Fibroblast of gingiva (primary cell): ENCODE measurements at places on chromosomes 5 and 9.

DNA sequence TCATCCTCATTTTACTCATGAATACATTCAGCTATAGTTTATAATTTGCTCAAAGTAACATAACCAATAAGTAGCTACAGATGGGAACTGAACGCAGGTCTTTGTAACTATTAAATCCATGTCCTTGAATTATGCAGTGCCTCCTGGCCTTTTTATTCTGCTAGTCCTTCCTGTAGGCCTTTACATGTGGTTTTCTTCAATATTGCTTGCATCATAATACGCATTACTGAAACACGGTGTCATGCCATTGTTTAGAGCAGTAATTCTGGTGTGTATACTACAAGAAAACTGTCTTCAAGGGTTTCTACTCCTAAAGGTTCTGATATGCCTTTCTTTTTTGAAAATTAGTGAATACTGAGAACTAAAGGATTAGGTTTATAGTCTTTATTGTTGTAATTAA, 20.7 kb downstream of the CWC27 start:
- peak; percentile 63 for DNase-seq

GRCh38 chr5:160621526-160621925, 199.9 kb downstream of the PTTG1 start:
- DNase-seq: no peak

DNA sequence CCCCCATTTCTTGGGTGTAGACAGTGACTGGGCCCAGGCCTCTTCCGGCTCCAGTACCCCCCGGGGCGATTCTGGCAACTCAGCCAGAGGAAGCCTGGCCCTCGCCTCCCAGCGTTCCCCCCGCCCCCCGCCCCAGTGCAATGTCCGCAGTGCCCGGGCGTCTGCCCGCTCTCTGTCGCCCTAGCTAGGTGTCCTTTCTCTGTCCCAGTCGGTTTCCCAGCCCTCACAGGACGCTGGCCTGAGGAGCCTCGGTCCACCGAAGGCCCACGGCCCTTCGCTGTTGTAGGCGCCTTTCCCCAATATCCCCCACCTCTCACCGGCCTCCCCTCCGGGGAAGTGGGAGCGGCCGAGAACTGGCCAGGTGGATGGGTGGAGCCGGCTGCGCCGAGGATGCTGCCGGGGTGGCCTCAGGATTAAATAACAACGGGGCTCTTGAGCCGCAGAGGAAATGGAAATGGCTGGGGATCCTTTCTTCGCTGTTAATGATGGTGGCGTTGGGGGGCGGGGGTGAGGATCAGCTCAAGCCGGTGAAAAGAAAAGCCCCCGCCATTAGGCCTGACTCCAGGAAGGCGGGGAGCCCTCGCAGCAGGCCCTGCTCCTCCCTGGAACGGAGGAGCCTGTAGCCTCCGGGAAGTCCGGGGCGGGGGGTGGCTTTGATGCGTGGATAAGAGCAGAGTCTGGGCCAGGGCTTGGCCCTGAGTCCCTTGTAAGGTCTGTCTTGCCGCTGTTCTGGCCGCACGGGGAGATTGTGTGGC, 1.1 kb upstream of the SPRY4 start:
- peak; percentile 73 for DNase-seq

GRCh38 chr5:90601468-90601867, 42.9 kb downstream of the ADGRV1 start:
- DNase-seq: no peak

GRCh38 chr5:173018358-173018757, 34.8 kb downstream of the ATP6V0E1 start:
- no peak for DNase-seq

DNA sequence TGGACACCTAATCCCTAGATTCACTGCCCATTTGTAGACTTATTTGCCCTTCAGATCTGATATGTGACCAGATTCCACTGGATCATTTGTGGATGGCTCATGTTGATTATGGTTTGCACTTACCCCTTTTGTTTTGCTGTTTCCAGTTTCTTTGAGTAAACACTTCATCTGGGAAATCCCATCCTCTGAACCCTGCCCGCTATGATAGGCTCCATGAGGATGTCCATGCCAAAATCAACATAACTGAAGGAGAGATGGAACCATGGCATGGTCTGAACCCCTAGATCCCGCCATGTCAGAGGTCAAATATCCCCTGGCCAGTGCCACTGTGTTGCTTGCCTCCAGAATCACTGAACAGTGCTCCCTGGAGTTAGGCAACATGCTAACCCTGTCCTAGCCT, 11.7 kb upstream of the FEM1C start:
- no peak for DNase-seq

GRCh38 chr9:87147839-87148238, 200.5 kb upstream of the GAS1 start:
- no peak for DNase-seq

DNA sequence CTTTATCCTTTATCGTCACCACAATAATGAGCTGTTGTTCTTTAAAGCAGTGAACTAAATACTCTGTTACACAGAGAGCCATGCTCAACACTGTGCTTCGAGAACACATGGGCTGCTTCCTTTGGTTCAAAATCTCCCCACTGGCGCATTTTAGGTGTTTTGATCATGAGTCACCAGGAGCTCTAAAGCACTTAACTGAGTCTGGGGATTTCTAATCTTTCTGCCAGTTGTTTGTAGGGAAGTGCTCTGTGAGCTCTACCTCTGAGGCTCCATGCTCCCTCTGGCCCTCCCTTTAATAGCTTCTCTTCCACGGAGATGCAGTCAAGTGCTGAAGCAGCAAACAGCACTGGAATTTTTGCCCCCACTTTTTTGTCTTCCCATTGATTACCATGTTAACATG, 17.0 kb downstream of the ERAP2 start:
- peak; percentile 24 for DNase-seq

DNA sequence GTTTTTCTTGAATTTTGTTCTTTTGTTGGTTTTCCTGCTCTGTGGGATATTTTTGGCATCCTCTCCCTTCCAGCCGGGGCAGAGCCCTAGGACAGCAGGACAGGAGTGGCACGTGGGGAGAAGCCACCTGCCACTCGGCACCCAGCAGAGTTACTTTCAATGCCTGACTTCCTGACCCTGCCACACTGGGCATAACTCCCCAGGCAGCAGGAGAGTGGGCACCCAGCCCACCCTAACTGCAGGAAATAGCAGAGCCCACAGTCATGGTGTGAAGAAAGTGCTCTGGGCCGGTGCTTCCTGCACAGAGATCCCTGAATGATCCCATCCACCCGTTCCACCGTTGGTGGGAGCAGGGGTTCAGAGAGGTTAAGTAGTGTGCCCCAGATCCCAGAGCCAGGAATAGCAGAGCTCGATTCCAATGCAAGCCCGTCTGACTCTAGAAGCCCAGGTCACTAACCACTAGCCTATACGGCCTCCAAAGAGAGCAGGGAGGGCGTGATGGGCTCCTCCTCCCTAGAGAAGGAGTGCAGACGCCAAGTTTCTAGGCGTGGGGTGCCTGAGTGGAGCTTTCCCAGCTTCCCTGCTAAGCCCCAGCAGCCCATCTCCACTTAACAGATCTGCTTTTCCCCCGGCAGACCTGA, 8.1 kb upstream of the NUP214 start:
- DNase-seq: no peak

DNA sequence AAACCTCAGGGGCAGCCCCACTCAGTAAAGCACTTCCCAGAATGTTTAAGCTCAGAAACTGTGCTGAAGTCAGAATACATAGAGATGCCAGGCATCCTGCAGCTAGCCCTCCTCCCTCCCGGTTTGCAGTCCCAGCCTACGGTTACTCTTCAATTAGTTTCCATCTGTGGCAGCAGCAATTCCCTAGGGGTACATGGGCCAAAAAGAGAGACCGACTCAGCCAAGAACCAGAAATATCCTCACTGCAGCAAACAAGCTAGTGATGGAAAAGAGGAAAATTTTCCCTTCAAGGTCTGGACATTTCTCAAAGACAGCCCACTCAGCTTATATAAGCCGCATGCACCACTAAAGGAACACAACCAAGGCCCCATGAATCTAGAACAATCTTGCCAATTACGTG, 89.1 kb upstream of the PPP2R2B start:
- DNase-seq: no peak

GRCh38 chr9:123527981-123528380, 172.0 kb downstream of the CRB2 start:
- no peak for DNase-seq

- no peak for DNase-seq
These were observed 7.1 kb downstream of the SLC6A7 start for GRCh38 chr5:150196986-150197385.

GRCh38 chr5:159504857-159505304, 174.6 kb upstream of the IL12B start:
- DNase-seq: peak; percentile 49

DNA sequence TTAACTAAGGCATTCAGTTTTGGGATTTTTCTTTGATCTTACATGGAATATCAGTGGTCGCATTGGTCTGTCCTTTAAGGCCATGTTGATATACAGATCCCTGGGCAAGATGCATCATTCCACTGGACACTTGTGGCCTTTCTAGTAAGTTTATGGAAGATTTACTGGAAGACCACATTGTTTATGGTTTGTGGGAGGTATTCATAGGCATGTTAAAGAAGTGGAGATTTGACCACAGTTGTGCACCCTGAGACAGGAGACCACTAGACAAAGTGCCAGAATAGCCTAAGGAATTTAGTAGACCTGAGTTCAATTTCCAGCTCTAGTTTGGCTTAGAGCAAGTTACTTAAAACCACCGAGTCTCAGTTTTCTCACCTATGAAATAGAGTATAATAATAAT, 383.1 kb upstream of the PAPPA start:
- no peak for DNase-seq

GRCh38 chr5:158770506-158770905, 329.2 kb downstream of the EBF1 start:
- DNase-seq: peak; percentile 36

DNA sequence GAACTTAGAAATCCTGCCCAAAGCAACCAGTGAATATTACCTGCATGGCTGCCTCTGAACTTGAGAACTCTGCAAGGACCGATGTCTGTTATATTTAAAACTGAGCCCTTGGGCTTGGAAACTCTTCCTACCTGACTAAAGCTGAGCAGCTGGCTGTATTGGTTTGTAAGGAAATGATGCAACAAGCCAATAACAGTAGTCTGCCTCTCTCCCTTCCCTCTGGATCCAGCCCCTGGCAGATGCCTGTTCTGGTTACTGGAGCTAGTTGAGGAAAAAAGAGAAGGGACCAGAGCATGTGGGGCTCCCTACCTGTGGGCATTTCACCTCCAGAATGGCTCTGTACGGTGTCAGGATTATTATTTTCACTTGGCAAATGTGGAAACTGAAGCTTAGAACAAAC, 34.7 kb downstream of the SH3RF2 start:
- no peak for DNase-seq

- DNase-seq: no peak
These were observed 164.1 kb downstream of the WDR70 start for GRCh38 chr5:37543216-37543615.

- DNase-seq: peak; percentile 60
These were observed 58.1 kb downstream of the DENND1A start for GRCh38 chr9:123871781-123872180.

DNA sequence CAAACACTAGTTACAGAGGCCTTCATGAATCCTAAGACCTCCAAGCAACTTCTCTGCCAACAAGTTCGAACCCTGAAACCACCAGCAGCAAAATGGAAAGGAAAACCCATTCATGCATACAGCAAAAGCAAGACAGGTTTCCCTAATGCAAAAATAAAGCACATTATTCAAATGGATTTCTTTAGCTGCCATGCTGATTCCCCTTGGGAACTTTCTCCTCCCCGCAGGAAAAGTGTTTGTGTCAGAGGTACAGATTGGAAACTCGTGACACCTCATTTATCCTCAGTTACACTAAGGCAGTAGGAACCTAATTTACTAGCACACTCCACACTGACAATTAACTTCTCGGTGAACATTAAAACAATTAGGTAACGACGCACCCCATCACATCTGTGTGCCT, 63.4 kb downstream of the TLE1 start:
- DNase-seq: no peak

GRCh38 chr9:61665330-61665751, 475.5 kb downstream of the SPATA31A7 start:
- DNase-seq: no peak

DNA sequence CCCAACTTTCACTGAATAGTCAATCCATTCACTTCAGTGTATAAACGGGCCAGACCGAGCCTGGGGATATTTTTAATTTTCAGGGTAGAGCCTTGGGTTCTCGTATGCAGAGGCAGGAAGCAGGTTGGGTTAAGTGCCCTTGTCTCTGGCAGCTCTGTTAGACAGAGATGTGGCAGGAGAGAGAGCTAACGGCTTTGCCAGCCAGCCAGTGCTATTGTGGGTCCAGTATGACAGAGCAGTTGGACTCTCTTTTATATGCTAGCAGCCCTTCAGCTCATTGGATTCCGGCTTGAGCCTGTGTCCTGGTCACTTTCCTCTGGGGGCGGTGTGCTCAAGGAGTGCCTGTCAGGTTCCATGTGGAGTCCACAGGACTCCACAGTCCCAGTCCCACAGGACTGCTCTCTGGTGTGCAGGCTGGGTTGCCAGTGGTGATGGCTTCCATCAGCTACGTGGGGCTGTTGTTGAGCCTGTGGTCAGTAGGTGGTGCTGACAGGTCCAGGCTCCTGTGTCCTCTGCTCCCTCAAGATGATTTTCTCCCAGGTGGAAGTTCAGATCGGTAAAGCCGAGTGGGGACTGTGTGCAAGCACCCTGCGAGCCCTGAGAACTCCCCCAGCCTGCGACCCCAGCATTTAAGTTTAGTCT, 14.3 kb downstream of the CLTA start:
- no peak for DNase-seq

DNA sequence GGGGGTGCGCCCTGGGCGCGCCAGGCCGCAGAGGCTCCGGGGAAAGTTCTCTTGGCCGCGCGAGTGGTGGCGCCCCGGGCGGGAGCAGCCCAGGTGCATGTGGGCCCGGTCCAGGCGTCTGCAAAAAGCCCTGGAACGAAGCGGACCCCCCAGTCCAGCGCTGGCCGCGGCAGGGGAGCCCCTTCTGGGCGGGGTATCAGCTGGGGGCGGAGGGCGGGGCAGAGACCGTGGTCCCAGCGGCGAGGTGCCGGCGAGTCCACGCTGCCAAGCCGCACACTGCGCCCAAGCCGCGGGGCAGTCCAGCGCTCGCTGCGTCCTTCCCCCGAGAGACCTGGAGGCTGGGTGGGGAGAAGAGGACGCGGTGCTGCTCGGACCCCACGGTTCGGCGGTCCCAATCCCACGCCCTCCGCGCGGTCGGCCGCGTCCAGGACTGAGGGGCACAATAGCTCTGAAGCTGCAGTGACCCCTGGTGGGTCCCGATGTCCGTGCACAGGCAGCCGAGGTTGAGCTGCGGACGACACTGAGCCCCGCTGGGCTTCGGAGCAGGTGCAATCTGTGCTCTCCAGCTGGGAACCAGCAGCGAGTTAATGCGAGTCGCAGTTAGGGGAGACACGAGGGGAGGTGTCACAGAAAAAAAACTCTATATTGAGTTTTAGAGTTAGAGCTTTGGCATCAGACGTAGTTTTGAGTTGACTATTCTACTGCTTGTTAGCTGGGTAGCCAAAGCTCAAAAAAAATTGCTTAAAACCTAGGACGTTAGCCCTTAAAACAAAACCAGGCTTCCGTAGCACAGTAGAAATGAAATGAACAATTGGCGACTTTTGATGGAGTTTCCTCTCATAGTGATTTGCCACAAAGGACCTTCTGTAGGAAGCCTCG, 1.1 kb upstream of the EPB41L4A start:
- peak; percentile 44 for DNase-seq
